ENCODE measurements at places on chromosomes 2 and 18.

DNA sequence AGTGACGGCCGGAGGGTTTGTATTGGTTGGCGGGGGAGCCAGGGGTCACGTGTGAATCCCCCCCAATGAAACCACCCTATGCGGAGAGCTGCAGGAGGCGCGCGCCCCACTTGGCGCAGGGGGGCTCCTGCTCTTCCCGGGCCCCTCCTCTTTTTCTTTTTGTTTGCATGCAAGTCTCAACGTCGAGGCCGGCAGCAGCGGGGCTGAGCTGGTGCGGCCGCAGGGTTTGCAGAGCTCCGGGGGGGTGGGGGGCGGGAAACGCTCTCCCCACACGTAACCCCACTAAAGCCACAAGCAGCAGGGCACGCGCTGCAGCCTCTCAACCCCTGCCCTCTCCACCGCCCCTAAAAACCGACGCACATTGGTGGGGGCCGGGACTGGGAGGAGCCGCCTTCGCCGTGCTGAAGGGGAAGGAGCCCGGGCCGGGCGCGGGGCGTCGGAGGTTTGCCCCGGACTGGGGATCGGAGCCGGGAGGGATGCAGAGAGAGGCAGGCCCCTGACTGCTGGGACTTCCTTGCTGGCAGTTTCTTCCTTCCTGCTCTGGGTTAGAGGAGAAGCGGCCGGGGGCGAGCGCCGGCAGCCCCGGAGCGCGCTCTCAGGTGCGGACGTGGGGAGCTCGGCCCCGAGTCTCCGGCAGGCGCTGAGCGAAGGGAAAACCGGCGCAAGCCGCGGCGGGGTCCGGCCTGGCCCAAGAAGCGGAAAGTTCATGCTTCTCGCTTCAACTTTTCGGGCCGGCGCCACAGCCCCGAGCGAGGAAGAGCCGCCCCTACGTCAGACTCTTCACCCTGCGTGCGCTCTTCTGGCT is 864 bp downstream of the LBH start:
- peak; percentile 59 for DNase-seq

DNA sequence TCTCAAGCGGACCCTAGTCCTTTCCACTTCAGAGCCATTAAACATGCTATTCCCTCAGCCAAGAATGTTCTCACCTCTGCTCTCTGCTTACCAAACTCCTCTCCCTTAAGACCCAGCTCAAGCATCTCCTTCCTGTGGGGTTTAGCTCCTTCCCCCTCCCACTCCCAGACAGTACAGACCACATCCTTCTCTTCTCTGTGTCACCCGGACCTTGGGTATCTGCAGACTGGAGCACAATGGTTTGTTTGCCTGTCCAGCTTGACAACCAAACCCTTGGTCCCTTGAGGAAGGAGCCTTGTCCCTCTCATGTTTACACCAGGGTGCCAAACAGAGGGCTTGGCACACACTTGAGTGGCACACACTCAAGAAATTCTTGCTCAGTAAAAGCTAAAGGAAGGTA is 4.1 kb upstream of the CD8A start:
- no peak for DNase-seq

DNA sequence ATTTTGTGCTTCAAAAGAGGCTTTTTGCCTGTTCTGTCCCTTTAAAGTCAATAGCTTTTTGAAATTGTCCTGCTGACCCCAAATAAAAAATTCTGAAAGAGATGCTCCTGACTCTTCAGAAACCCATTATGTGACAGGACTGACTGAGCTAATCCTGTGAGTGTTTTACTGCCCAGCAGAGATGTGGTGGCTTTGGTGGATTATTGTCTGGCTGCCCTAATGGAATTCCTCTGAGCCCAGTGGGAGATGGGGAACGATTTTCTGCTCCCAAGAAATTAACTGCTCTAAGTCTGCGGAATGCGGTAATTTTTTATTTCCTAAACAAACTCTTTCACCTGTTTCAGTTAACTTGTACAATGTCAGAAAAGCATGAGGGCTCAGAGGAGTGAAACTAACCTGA is 258.2 kb downstream of the IKZF2 start:
- DNase-seq, result no peak

DNA sequence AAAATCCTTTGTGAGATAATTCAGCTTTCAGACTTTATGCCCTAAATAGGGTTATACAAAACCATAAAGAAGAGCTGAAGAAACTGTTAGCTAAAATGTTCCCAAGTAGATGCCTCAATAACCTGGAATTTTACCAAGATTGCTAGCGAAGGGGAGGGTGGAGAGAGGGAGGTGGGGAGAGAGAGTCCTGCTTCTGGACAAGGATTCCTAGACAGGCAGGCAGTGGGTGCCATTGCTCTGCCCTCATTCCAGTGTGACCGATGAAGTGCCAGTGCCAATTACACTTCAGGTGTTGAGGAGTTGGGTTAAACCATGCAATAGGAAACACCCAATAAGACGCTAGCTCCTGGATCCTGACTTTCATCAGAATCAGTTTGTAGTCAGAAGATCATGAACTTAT is 18.1 kb downstream of the LAPTM4A start:
- DNase-seq, result no peak

GRCh38 chr2:60966507-60967405 is 50.8 kb upstream of the PEX13 start:
- no peak for DNase-seq

DNA sequence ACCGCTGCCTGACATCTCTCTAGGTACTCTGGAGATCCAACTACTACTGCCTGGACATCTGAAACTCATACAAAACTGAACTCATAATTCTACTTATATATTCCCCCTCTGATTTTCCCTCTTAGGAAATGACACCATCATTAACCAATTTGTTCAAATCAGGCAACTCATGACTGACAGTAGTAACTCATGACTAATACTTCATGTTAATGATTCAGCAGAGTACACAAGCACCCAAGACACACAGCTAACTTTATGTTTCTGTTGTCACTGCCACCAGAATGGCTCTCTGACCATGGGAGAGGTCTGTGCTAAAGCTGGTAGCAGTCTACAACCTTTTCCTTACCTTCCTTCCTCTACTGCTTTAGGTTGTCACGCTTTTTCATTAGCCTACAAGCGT is 91.1 kb downstream of the ITSN2 start:
- DNase-seq, result no peak

GRCh38 chr2:156334496-156335478 is 2.3 kb upstream of the NR4A2 start:
- peak; percentile 87 for DNase-seq

- no peak for DNase-seq
Measured at GRCh38 chr18:44857081-44857480, 176.4 kb downstream of the SETBP1 start.

- DNase-seq, result no peak
Measured at GRCh38 chr2:178844701-178845100, 37.5 kb upstream of the TTN start.

- DNase-seq, result no peak
Measured at GRCh38 chr2:1988049-1988448, 243.7 kb upstream of the PXDN start.

DNA sequence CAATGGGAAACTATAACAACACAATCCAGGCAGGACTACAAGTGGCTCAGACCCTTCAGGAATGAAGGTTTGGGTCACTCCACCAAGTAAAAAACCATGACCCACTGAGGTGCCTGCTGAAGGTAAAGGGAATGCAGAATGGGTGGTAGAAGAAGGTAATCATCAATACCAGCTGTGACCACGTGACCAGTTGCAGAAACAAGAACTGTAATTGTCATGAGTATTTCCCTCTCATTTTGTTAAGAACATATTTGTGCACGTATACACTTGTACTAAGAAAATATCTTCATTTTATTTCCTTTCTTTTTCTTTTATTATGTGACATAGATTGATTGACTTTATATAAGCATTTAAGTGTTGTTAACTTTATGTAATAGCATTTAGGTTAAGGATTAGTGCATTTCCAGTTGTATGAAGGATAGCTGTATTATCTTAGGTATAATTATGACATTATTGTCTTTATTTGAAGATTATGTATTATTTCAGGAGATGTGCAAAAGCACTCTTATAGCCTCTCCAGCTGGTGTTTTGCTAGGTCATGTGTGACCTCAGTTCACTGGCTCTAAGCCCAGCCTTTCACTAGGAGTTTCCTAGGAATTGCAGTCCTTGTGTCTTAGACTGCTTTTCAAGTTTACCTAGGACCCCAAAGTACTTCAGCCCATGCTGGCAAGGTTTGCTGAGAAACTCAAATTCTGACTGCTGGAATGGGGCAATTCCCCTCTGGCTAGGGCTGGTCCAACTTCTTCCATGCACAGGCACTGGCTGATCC is 125.7 kb upstream of the DPP10 start:
- DNase-seq, result no peak

GRCh38 chr2:208172125-208172524 is 8.7 kb upstream of the CRYGA start:
- no peak for DNase-seq

GRCh38 chr2:37827911-37828511 is 97.1 kb upstream of the RMDN2 start:
- no peak for DNase-seq

GRCh38 chr18:6039055-6039454 is 143.7 kb upstream of the TMEM200C start:
- DNase-seq, result no peak

DNA sequence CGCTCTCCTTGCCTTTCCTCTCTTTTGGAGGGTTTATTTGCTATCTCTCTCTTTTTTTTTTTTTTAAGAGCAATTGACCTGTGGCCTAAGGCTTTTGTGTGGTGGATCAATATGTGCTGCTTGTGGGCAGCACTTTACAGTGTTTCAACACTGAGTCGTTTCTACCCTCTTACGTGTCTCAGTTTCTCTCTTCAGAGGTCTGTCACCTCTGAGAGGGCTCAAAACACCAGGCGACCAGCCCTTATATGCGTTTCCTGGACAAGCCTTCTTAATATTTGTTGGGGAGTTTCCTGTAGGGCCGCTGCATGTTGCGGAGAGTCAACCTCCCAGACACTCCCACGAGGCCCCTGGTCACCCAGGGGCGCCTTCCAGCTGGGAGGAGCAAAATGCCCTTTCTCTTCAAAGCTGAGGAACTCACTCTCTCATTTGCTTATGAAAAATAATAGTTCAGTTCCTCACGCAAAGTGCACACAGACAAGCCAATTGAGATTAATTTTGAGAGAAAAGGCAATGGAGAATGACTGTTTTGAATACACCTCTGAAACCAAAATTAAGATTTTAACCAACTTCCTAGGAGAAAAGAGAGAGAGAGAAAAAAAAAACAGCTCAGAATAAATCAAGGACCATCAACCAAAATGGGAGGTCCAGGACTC is 96.3 kb upstream of the B3GNT2 start:
- DNase-seq, result no peak

DNA sequence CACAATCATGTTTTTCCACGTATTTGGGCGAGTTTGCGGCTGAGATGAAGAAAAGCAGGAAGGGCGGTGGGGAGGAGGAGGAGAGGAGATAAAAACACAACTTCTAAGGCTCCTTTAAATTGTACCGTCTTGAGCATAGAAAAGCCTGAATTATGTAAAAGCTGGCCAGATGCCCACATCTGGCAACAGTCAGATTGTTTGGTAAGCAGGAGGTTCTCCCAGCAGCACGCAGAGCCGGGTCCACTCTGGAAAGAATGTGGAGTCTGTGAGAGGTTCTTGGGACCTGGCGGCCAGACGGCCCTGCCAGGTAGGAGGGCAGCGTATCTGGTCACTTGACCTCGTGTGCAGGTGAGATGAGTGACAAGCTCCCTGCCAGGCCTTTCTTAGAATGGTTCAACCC is 215.3 kb upstream of the APCDD1 start:
- no peak for DNase-seq

DNA sequence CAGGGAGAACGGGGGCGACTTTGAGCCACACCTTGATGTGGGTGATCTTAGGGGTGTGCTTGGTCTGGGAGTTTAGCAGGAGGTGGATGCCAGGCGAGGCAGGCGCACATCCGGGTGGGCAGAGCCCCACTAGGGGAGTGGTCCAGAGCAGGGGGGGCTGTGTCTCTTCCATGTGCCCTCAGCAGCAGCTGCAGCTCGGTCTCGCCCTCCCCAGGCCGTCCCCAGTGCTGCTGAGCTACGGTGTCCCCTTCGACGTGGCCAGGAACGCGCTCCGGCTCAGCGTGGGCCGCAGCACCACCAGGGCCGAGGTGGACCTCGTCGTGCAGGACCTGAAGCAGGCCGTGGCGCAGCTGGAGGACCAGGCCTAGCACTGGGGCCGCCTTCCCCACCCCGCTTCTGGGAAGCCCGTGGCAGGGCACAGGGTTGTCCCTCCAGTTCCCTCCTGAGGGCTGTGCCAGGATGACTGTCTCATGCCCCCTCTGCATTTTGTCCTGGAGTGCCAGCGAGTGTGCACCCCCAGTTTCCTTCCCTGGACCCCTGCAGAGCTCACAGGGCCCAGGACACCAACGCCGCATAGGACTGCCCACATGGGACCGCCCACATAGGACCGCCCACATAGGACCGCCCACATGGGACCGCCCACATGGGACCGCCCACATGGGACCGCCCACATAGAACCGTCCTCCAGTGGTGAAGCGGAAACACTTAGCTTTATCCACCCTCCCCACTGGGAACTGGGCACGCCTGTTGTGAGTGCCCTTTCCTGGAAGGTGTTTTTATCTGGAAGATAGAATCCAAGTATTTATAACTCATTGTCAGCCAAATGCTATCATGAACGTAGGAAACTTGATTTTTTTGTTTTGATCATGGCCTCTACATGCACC is 1.9 kb upstream of the ESPNL start:
- no peak for DNase-seq

DNA sequence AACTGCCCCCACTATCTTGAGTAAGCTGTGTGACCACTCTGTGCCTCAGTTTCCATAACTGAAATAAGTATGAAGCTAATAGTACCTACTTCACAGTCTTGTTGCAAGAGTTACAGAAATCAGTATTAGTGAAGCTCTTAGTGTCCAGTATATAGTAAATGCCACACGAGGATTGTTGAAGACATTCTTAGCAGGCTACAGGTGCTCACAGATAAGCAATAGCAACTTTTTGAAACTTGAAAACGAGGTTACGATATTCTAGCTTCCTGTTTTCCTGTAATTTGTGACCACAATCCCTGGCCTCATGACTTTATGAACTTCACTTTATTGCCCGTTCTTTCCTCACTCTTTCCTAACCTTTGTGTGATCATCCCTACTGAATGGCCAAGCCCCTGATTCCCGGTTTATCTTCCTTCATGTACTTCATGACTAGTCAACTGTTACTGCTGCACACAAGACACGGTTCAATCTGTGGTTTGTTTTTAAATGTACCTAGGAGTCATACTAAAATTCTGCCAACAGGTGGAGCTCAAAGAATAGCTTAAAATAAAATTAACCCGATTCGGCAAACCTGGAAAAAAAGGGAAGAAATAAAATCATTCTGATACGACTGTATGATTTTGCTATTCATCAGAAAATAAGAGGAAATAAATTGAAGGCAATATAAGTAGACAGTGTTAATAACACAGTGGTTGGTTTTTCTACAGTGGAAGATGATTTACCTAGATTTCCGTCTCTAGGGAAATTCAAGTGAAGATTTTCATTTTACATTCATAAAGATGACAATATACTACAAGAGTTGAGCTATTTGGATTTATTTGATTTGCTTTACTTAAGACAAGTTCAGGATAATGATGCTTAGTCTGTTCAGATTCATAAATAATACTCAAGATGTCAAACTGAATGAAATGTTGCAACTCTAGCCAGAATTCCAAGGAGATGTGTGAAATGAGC is 38.1 kb upstream of the STAT1 start:
- DNase-seq, result no peak

GRCh38 chr2:108189316-108189715 is 50.5 kb upstream of the SULT1C3 start:
- DNase-seq, result no peak

Data from activated CD8-positive, alpha-beta memory T cell treated with anti-CD3 and anti-CD28 coated beads for 1 hour (primary cell).